NCI-H1694 treated with DMSO at 0.1 percent for 48 hours (cell line): ENCODE measurements at places on chromosomes 1 and 21.

GRCh38 chr1:32247983-32248889 is 1.2 kb downstream of the FAM167B start:
- DNase-seq, result peak; percentile 26

GRCh38 chr1:211133836-211134669 is at the start of gene KCNH1:
Gene KCNH1 (minus strand): TSS chr1:211134148. CDS start chr1:211133945, 203 bp downstream.
- peak; percentile 77 for DNase-seq

DNA sequence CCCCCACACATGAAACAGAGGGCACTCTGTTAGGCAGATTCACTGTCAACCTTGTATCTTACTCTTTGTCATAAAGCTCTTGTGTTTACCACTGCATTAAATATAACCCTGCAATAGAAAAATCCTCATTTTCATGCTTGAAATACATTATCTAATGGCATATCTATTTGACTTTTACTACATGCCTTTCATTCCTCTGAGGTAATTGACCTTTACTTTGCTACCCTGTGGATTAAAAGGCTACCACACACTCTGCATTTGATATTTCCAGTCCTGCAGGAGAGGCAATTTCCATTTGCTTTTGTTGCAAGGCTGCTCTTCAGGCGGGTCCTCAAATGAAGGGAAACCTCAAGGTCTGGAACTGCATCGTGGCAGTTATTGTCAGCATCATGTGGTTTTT is 238.0 kb downstream of the NTNG1 start:
- no peak for DNase-seq

DNA sequence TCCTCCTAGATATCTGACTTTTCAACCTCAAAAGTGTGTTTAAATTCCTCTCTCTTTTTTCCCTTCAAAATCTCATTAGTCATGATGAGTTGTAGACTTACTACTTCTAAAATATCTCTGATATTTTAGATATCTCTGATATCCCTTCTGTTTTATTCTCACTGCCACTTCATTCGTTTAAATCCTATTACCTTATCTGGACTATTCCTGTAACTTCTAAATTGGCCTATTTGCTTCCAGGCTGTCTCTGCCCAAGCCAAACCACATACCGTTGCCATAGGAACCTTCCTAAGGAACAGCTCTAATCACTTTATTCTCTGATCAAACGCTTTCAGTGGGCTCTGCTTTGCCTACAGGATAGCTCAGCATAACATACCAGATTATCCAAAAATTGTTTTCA is 333.1 kb upstream of the CHRM3 start:
- DNase-seq, result no peak

- no peak for DNase-seq
Measured at GRCh38 chr1:54002544-54003248, 15.3 kb downstream of the LDLRAD1 start.

GRCh38 chr1:239128541-239128940 is 257.8 kb upstream of the CHRM3 start:
- DNase-seq, result no peak

DNA sequence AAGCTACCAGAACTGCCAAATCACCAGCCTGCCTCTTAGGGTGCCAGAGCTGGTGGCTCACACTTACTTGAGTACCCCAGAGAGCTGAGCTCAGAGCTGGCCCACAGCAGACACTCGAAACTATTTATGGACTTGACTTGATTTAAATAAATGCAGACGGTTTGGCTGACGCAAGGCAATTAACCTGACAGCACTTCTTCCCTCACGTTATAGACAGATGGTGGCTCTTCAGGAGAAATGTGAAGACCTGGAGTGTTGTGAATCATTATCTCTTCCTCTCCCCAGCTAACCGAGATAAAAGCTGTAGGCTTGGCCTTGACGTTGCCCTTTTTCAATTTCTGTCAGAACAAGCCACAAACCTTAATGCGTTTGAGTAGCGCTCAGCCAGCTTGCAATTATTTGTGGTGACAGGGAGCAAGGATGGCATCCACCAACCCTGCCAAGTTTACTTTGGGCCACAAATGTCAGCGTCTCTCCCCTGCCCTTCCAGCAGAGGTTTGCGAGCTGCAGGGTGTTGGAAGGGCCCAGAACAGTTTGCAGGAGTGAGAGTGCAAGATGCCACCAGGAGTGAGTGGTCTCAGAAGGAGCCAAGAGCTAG is 34.0 kb upstream of the BCAR3 start:
- peak; percentile 73 for DNase-seq

DNA sequence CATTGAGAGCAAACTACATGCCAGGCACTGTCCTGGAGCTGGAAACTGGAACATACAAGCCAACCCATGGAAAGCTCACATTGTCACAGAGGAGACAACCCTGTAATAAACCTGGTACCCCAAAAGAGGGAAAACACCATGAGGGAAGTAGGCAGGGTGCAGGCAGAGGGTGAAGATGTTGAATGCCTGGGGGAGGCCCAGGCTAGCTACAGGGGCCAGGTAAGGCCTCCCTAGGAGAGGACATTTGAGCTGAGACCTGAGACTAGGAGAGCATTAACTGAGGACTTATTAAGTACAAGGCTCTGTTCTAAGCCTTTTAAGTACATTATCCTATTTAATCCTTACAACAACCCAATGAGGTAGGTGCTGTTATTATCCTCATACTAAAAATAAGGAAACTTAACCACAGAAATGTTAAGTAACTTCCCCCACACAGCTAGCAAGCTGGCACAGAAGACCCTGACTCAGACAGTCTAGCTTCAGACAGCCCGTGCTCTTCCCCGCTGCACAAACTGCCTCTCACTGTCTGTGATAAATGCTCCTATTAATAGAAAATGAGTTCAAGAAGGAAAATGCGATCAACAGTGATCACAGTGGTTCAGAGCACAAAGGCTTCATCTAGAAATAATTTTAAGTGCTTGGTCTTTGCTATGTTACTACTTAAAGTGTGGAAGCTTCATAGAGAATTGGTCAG is 41.8 kb downstream of the ZNF281 start:
- no peak for DNase-seq

DNA sequence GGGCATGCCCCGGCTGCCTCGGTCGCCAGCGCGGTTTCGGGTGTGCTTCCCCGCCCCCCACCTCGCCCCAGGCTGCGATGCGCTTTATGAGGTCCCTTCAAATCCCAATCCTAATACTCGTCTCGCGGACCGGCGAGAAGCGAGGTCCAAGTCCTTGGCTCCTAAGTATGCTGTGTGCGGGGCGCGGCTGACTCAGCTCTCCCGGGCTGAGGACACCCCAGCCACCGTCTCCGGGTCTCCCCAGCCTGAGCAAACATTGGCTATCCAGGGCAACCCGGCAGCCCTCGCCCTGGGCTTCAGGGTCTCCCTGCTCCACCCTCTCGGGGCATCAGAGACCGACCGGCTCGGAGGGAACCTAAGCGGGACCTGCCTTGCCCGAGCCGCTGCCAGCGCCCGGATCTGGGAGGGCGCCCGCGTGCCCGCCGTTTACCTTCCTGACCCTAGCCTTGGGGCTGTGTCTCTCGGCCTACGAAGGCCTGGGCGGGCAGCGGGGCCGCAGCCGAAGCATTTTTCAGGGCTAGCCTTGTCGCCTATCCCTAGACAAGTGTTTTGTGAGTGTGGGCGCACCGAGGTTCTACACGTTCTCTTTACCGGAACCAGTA is 1.2 kb downstream of the ITPKB start:
- DNase-seq, result peak; percentile 47

GRCh38 chr1:220631238-220631815 is 58.8 kb upstream of the C1orf115 start:
- no peak for DNase-seq

DNA sequence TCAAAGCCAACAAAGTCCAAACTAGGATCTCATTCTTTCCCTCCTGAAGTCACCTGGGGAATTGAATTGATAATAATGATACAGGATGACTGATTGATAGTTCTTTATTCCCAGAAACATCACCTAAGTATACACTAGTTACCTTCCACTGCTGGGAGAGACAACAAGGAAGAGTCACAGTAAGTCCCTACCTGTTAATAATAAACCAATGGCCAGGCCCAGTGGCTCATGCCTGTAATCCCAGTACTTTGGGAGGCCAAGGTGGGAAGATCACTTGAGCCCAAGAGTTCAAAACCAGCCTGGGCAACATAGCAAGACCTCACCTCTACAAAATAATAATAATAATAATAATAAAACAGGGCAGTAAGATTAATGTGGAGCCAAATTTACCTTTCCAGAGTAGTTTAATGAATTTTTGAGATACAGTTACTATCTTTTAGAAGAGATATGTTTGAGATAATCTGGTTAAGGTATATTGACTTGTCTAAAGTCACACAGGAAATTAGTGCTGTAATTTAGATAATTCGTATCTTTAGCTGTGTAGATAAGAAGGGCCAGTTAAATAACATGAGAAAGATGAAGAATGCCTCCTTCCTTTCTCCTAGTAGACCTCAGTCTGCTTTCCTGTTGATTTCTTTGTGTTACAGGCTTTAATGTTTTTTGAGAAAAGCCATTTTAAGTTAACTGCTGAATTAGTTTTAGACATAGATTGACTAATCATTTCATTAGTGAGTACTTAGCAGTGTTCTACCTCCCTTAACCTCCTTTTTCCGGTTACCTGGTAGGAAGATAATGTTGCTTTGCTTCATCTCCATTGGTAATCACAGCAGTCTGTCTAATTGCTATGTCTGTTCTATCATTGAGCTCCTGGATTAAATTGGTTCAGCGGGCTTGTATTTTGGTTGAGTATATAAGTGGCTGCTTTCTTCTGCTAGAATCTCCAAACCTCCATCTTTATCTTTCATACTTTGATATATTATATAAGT is 22.0 kb downstream of the SMAP2 start:
- DNase-seq, result no peak

GRCh38 chr1:200245473-200245872 is 164.4 kb downstream of the ZNF281 start:
- no peak for DNase-seq

- peak; percentile 98 for DNase-seq
Measured at GRCh38 chr1:180631766-180632325, at the start of gene XPR1. Gene XPR1 (plus strand): TSS chr1:180632022. CDS start chr1:180632202, 180 bp downstream.

- DNase-seq, result no peak
Measured at GRCh38 chr1:15876357-15877055, 29.0 kb downstream of the SPEN start.

DNA sequence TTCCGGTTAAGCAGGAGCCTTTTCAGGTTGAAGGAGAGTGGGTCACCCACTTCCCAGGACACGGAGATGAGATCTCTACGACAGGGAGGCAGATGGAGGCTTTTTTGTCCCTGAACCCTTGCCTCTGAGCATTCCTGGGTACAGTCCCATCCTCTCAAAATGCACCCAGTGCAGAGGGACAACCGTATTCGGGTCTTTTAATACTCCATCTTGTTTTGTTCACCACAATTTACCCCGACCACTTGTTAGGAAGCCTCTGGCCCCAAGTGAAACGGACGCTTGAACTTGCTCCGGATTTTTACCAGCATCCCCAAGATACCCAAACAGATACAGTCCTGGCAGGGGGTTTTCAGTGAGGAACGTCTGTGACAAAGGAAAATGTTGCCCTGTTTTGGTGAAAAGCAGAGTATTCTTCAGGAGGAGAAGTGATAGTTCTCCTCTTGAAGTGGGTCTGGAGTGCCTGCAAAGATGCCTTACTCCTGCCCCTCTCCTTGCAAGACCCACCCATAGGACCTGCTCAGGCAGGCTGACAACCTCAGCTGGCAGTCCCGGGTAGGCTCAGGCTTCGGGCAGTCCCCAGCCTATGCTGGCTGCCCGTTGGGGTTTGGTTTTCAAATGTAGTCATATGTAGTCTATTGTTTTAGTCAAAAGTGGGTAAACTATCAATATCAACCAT is 669 bp upstream of the ARL8A start:
- DNase-seq, result peak; percentile 9

GRCh38 chr1:172663732-172664131 is 4.8 kb downstream of the FASLG start:
- DNase-seq, result no peak

DNA sequence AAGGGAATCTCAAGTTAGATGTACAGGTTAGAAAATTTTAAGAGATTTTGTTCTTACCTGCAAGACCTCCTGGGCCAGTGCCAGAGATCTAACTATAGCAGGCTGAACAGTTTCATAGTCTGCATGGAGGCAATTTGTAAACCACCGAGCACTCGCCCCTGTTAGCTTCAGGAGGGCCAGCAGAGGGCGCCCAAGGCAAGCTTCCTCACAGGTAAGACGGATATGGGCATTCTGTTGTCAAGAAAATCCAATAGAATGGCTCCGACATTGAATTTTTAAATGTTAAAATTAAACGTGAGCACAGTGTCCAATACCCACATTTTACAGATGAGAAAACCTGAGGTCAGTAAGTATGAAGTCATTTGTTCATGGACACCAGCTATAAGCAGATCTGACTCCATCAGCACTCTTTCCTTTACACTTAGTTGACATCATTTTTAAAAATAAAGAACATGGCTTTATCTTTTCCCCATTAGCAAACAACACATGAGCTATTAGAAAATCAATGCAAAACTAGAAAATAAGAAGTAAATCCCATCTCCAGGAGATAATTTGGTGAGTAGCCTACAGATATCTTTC is 2.2 kb downstream of the REG4 start:
- DNase-seq, result peak; percentile 62

DNA sequence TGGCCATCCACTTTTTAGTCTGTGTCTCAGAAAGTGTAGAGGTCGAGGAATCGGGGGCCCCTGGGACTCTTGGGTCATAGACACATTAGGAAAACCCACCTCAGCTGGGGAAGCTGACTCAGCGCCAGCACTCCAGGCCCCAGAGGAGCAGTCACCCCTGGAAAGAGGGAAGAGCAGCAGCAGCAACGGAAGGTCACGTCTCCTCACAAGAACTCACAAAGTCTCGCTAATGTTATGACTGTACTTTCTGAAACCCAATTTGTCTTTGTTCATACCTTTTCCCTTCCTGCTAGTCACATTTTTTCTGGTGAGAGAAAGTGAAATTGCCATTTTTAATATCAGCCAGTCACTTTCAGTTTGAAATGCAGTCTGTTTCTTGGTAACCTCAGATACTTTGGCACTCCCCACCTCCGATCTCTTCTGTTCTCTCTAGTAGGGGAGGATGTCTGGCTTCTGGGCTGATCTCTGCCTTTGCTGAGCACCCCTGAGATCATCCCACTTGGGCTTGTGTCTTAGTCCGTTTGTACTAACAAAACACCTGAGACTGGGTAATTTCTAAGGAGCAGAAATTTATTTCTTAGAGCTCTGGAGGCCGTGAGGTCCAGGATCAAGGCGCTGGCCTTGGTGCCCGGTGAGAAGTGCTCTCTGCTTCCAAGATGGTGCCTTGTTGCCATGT is 6.0 kb upstream of the NLRP3 start:
- no peak for DNase-seq

- DNase-seq, result no peak
Measured at GRCh38 chr1:177122461-177123251, 41.9 kb downstream of the ASTN1 start.

DNA sequence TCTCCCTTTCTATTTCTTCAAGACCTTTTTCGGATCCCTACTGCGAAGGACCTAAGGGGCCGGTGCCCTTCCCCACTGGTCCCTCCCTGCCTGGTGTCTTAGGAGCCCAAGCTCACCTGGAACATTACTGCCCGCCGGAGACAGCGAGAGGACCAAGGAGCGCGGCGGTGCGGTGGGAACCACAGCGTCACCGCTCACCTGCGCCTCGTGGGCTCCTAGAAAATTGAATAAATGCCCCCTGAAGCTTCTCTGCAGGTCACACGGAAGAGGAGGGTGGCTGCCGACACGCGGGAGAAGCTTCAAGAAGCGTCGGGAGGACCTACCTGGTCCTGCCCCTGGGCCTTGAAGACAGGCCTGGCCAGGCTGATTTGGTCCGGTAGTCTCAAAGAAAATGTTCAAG is 65.2 kb downstream of the PPIAL4A start:
- DNase-seq, result no peak

- no peak for DNase-seq
Measured at GRCh38 chr1:232250838-232251237, 379.1 kb downstream of the SIPA1L2 start.
